Jurkat, Clone E6-1 (cell line): ENCODE measurements at places on chromosomes 2 and 18.

DNA sequence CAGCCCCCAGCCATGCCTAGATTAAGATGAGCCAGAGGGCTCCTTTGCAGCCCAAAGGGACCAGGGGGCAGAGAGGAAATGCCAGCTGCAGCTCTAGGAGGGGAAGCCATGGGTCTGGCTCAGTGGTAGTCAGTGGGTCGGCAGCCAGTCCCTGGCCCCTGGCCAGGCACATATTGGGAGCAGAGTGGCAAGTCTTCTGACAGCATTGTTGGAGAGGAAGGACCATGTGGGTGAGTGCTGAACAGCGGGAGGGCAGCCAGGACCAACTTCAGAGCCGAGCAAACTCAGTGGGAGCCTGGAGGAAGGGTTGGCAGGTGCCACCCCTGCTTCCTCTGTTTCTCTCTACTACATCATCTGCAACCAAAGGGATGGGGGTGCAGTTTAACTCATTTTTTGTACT, 140.5 kb upstream of the PELI1 start:
- no peak for DNase-seq

- DNase-seq, result no peak
These were observed 38.1 kb upstream of the ACYP2 start for GRCh38 chr2:54077088-54077900.

DNA sequence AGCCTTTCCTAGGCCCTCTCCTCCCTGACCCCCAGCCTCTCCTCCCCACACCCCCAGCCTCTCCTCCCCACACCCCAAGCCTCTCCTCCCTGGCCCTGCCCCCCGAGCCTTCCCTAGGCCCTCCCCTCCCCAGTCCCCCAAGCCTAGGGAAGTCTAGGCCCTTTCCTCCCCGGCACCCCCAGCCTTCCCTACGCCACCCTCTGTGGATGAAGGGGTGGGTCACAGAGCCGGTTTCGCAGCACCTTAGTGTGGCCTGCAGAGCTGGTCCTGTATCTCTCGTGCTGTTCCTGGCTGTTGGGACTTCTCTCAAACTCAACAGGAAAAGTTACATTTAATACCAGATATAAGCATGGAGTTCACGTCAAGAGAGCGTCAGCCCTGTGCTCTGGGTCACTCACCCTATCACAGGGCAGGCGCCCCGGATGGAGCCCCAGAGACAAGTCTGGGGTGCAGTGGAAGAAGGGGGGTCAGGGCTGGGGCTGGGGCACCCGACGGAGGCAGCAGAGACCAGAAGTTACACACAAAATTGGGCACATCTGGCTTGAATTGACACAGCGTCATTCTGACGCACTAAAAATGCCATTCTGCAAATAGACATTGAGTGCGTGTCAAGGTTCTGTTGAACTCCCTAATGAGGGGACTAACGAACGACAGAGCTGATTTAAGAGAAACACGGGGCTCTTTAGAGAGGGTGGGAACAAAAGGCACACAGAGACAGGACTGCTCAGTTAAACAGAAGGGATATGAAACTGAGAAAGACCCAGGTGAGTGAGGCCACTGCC, 24.0 kb downstream of the KCNIP3 start:
- no peak for DNase-seq

DNA sequence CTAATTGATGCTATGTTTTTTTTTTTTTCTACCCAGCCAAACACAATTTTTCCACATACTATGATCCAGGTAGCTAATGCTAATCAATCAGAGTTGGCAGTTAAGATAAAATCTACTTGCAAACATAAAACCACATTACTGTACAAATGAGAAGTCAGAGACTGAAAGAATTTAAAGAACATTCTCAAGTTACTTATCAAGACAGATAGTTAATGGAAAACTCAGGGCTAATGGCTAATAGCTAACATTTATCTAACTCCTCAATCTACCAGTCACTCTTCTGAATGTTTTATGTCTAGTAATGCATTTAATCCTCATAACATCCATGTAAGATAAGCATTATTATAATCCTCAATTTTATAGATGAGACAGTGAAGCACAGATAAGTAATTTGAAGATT, 537.6 kb upstream of the SETBP1 start:
- no peak for DNase-seq

DNA sequence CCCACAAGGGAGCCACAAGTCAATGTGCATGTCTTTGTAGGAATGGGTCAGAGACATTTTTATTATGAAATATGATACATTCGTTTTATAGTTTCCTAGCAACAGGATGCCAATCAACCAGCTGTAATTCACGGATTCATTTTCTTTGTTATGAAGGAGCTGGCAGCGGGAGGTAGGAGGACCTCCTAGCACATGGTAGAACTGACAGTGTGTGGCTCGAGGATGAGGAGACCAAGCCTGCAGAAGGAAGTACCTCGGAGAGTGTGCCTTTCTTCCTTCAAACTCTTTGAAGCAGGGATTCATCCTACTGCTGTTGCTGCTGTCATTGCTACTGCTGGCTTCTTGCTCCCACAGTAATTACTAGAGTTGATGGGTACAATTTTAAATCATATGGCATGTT, 504.8 kb upstream of the KLHL29 start:
- no peak for DNase-seq

DNA sequence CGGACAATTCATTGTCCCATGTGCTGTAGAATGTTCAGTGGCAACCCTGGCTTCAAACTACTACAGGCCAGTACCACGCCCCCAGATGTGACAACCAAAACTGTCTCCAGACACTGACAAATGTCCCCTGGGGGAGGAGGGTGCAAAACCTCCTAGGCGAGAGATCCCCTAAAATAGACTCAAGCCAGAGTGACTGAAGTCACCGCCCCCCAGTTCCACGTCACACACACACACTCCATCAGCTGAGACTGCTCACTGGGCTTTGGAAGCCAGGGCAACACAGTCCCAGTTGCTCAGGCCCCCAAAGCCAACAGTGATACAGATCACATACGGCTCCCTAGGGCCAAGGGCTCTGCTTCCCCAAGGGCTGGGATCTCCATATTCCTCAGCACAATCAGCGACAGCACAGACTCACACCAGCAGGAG, 19.1 kb downstream of the HDAC4 start:
- no peak for DNase-seq

GRCh38 chr2:4992226-4992625, 700.0 kb upstream of the SOX11 start:
- DNase-seq, result peak; percentile 8

DNA sequence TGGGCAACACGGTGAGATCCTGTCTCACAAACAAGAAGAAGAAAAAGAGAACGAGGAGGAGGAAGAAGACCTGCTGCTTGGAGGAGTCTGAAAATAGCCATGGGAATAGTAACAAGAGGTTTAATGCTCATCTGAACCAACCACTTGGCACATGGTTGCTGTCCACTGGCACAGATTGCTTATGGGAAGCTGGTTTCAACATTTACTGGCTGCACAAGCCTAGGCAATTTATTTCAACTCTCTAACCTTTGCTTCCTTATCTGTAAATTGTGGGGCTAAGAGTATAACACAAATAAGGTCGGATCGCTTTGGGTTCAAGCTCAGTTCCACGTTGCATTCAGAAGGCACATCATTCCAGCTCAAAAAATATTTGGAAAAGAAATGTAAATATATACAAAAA, 14.2 kb upstream of the RHOB start:
- DNase-seq, result no peak

DNA sequence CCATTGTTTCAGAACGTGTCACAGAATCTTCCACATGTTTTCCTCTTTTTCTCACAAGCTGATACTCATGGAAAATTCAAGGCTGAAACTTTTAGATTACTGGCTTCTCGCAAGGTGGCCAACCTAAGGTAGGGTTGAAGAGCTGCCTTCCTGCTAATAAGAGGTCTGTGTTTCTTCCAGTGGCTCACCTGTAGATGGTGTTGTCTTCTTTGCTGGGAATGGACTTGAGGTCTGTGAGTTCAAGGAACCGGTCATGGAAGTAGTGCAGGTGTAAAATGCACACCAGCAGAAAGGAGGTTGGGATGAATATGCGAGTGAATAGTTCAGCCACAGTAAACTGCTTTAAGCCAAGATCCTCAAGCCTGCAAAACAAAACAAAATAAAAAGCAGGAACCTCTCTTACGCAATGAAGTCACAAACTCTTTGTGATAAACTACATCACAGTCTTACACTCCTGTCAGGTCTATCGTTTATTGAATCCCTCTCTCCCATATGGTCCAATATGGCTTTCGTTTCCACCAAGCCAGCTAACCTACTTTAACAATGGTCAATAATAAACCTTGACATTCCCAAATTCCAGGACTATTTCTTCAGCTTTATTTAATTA, 258.9 kb downstream of the NAPG start:
- no peak for DNase-seq

DNA sequence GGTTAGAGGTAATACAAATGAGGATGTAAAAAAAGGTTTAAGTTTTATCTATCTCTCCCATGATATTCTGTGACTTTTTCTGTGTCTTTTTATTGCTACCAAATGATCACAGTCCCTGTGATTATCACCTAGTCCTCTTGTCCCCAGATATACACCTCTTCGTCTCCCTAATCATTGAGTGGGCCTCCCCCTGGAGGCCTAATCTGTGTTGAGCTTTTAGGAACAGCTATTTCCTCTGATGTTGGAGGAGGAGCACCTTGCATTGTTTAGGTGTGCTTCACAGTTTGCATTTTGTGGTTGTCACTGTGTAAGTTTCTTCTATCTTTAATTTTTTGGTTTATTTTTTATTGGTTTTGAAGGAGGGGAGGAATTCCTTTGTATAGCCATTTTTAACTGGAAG, 33.3 kb downstream of the CCDC85A start:
- no peak for DNase-seq

DNA sequence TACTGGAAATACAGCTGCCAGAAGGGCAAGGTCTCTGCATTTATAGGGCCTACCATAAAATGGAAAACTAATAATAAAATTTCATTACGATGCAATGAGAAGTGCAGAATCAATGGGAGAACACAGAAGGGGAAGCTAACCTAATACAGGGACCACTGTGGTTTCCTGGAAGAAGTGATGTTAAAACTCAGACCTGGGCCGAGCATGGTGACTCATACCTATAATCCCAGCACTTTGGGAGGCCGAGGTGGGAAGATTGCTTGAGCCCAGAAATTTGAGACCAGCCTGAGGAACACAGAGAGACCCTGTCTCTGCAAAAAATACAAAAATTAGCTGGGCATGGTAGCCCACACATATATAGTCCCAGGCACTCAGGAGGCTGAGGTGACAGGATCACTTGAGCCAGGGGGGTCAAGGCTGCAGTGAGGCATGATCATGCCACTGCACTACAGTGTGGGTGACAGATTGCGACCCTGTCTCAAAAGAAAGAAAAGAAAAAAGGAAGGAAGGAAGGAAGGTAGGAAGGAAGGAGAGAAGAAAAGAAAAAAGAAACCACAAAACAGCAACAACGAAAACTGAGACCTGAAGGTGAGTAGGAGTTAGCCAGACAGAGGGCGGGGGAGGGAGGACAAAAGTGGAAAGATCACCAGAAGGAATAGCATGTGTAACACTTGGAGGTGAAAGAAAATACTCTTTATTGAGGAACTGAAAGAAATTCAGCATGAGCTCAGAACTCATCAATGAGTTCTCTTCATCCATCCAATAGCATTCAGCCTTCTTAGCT, 58.3 kb upstream of the DTNA start:
- DNase-seq, result no peak

DNA sequence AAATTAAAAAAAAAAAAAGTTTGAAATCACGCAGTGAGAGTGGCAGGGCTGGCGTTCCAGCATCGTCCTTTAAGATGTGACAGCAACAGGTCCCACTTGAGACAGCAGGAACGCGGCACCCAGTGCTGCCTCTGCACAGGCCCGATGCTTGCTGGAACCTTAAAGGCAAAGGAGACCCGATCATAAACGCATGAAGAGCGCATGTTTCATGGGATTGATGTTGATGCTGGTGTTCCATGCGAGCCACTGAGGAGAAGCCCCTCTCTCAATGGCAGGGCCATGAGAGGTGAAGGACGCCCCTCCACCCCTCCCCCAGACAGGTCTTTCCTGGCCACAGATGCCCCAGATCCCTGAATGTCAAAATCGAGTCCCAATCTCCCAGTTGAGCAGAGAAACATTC, 17.9 kb upstream of the ALPI start:
- no peak for DNase-seq

- DNase-seq, result no peak
These were observed 117.6 kb downstream of the MAP4K4 start for GRCh38 chr2:101815154-101815553.

DNA sequence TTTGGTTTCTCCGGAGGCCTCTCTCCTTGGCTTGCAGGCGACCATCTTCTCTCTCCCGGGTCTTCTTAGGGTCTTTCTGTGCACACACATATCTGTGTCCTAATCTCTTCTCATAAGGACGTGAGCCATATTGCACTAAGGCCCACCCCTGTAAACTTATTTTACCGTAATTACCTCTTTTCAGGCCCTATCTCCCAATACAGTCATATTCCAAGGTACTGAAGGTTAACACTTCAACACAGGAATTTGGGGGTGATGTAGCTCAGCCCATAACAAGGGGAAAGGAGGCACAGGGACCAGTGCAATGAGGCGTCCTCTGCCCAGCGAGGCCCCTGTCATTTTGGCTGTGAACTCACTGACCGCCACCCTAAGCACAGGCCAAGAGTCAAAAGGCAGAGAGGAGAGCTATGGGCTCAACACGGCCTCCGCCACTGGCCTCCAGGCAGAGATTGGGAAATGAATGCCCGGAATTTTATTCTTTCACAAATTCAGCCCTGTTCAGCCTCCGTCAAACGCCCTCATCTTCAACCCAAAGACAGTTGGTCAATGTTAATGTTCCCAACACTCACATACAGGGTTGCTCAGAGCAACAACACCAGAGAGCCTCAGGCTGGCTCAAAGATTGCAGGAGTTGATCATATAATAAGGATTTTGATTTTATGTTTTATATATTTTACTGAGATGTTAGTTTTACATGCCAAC, 15.9 kb upstream of the NMUR1 start:
- DNase-seq, result peak; percentile 19

- no peak for DNase-seq
These were observed 36.2 kb upstream of the BMP10 start for GRCh38 chr2:68907232-68907919.
